ENCODE measurements at places on chromosomes 4 and X. TPM values are rescaled to one million over a fixed set of nuclear protein-coding genes. Genes with fewer than 3 reads are reported as not detected.

DNA sequence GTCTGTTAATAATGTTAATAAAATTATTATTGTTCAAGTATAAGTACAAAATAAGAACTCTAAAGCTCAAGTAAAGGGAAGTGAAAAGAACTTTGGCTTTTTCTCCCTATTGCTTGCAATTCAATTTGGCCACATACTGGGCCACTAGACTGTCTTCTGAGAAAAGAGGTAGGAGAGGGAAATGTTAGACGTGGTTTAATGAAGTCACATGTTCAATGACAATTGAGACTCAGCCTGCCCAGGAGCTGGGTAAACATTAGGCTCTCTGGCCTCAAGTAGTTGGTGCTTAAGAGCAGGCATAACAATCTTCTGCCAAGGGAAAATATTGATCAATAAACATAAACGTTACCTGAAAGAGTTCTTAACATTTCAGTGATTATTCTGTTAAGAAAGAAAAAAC lies 15.1 kb upstream of the PRSS12 start:
- no peak overlapping the region for H3K4me3 ChIP-seq
- no peaks in the 10 kb centered on the region for H3K36me3 ChIP-seq
- no peaks in the 10 kb centered on the region for H3K27me3 ChIP-seq

Gene KIF4A
- 24.3 TPM for total RNA-seq

DNA sequence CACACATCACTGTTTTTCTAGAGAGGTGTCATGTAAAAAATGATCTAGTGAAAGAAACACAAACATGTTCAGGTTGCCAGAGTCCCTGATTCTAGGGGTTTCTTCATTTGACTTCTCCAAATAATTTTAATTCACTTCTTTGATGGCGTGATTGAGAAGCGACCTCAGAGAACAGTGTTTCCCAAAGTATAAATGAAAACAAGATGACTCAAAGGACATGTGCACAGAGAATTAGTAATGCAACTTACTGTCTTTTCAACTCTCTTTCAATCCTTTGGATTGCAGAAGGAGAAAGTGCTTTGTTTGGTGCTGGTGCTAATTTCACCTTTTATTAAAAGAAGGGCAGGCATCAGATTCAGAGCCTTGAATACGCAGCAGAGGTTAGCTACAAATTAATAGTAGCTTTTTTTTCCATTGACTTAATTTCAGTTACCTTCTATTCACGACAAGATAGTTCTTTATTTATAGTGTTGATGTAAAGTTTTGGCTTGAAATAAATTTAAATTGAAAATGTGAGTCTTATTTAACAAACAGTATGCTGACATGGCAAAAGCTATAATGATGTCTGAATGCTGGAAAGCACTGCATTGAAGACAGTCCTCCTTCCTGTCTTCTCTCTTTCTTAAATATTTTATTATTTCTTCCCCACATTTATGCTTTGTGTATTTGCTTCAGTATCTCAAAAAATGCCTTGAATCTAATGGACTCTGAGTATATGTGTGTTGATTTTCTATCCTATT lies 85.1 kb downstream of the SLC10A7 start:
- no peaks in the 10 kb centered on the region for H3K27me3 ChIP-seq
- no peak overlapping the region for H3K27ac ChIP-seq
- peaks cover 38% of the 10 kb centered on the region for H3K4me1 ChIP-seq
- peaks cover 5% of the 10 kb centered on the region for H3K36me3 ChIP-seq
- DNase-seq: no peak
- no peak overlapping the region for H3K4me3 ChIP-seq

Gene ANXA3
- total RNA-seq: 2.8 TPM

DNA sequence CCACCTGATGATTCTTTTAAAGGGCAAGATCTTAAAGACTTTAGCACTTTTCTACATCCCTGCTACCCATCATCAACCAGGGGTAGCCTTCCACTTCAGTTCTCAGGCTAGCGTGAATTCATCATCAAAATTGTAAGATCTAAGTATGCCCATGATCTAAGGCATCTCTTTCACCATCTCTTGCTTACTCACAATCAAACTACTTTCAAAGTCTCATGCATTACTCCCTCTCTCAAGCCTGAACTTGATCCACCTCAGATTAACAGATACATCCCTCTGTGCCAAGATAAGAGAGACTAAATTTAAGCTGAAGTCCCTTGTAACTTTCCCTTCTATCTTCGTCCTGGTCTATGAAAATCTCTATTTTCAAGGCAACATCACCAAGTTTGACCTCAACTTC lies 62.8 kb downstream of the DHX15 start:
- H3K4me1 ChIP-seq: peaks cover 30% of the 10 kb centered on the region
- H3K27ac ChIP-seq: no peak overlapping the region
- H3K4me3 ChIP-seq: no peak overlapping the region
- peaks cover 47% of the 10 kb centered on the region for H3K36me3 ChIP-seq

Gene NEUROG2
- total RNA-seq: not detected

DNA sequence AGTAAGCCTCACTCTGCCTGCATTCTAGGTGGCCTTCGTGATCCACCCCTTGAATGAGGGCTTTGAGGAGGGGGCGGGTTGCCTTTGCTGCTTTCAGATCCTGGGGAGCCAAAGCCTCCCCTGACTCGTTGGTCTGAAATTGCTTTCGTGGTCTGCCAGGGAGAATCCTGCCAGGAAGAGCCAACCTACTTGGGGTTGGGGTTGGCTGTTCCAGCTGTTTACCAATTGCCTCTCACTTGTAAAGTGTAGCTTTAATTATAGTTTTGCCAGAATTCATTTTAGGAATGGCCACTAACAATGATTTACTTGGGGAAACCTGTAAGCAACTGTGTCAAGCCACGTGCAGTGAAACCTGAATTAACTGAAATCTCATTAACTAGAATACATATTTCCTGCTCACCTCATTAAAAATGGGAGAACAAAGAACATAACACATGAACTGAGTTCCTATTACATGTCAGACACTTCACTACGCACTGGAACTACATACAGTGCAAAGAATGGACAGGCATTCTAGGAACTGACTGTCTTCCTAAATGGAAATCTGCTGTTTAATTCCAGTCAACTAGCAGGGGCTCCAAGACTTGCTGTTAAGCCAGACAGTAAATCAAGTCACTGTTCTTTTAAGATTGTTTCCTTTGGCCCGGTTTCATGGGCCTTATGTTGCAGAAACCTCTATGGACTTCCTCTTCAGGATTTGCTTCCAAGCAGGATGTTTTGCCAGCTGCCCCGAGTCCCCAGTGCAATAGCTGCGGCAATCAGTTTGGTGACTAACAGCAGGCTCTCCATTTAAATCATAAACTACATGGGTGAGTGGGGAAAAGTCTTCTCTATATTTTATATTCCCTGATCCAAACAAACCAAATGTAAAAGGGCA lies 16.4 kb upstream of the NKRF start:
- H3K27ac ChIP-seq: no peak overlapping the region
- H3K4me1 ChIP-seq: peaks cover 10% of the 10 kb centered on the region
